ENCODE measurements at places on chromosomes 2 and 18.

GRCh38 chr2:15610430-15610952, 18.8 kb downstream of the DDX1 start:
- DNase-seq: no peak

- no peak for DNase-seq
Observed at GRCh38 chr2:200528228-200528627, 2.2 kb downstream of the SGO2 start.

DNA sequence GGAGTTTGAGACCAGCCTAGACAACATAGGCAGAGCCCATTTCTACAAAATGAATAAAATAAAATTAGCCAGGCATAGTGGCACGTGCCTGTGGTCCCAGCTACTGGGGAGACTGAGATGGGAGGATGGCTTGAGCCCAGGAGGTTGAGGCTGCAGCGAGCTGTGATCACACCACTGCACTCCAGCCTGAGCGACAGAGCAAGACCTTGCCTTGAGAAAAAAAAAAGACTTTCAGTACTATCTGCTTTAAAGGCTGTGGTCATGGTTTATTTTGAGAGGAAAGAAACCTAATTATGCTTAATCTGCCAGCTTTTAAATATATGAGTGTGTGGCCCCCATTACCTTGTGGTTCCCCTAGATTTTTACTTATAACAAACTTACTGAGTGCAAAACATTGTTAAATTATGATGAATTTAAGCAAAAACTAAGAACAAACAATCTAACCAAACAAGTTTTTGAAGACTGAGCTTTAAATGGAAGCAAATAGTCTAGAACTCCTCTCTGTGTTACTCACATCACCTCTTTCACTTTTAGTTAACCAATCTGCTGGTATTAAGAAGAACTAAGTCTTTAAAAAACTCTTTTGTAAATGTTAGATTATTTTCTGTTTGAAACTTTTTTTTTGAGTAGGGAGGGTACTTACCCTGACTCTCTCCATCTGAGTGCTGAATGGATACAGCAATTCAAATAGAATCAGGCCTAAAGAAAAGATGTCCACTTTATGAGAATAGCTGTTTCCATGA, 65.4 kb downstream of the EIF2AK3 start:
- DNase-seq: no peak

- no peak for DNase-seq
Observed at GRCh38 chr2:48607307-48608014, 10.2 kb upstream of the GTF2A1L start.

GRCh38 chr2:59744436-59744835, 809.0 kb downstream of the BCL11A start:
- no peak for DNase-seq

DNA sequence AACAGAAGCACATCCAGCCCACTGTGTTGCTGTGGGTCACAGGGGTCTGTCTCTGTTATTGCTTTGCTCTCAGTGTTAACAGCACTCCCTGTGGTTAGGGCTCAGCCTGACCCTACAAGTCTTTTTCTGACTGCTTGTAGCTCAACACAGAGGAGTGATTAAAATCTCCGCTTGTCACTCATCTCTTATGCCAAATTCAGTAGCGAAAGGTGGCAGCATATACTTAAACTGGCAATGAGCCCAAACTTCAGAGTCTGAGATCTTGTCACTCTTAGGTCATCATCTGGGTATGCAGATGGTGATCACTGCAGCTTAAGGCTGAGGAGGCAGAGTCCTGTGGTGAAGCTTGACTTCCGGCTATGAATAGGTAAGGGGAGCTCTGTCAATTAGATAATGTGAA, 63.3 kb upstream of the CSRNP3 start:
- DNase-seq: no peak

GRCh38 chr2:68710756-68711155, 23.9 kb upstream of the ARHGAP25 start:
- DNase-seq: no peak

GRCh38 chr2:234003972-234004617, 46.4 kb upstream of the SPP2 start:
- no peak for DNase-seq

GRCh38 chr2:168566974-168567665, 111.0 kb downstream of the CERS6 start:
- no peak for DNase-seq

DNA sequence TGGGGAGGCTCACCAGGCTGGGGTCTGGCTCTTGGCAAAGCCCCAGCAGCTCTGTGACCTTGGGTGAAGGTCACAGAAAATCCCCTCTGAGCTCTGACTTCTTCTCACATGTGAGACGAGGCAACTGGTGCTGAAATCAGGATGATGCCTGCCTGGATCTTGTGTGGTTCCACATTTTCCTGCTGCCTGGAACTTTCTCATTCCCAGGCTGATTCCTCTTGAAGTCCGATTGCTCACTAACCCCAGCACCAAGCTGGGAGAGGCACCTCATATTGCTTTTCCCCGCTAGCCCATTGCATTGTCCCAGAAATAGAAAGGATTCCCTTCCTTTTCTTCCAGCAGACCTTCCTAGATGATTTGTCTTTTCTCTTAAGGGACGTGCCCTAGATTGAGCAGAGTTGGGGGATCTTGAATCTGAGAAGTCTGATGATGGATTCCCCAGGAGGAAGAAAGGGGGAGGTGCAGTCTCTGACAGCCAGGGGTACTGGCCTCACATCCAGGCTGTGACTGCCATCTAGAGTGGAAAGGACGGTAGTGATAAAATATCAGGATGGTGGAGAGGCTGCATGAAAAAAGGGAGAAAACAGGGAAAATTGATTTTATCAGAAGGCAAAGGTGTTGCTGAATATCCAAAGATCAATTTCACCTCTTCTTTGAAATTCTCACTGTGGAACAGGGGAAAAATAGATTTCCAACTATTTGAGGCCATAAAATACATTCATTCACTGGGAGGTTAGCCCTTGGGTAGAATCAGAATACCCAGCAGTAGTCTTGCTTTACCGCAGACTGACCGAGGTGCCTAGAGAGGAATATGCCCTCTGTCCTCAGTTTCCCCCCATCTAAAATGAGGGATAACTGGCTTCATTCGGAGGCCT, 96.3 kb downstream of the FAM210A start:
- no peak for DNase-seq

GRCh38 chr2:192414794-192415193, 220.1 kb upstream of the TMEFF2 start:
- no peak for DNase-seq

DNA sequence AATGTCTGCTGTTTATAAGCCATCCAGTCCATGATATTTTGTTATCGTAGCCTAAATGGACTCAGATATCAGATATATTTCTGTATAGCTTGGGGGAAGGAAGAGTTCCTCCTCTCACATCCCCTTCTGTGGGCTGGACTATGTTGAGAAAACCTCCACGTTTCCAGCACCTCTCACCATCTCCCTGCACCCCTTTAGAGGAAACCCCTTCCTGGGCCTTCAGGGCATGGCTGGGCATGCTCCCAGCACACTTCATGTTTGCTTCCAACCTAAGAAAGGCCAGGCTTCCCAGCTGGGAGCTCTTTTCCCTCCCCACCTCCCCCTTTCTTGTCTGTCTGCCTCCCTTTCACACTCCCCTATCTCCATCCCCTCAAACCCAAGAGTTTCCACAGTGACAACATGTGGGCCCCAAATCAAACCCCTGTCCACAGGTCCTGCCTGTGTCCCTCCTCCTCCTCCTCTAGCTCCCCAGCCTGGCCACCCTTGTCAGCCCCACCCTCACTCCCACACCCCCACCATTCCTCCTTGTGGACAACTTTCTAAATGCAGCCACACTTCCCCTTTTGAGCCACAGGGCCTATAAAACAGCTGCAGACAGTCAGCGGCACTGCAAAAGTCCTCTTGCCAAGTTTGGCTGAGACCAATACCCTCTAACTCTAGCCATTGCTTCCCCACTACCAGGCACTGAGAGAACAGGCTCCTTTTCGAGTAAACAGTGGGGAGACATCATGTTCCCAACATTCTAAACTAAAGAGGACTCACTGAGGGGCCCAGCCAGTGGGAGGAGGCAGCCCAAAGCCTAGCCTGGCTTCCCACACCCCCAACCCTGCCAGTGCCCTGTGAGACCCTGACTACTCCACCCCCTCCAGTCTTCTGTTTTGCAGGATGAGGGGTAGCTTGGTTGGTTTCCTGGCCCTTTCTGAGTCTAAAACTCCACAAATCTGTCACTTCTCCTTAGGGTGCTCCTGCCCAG, 120.5 kb downstream of the ZFP36L2 start:
- no peak for DNase-seq

DNA sequence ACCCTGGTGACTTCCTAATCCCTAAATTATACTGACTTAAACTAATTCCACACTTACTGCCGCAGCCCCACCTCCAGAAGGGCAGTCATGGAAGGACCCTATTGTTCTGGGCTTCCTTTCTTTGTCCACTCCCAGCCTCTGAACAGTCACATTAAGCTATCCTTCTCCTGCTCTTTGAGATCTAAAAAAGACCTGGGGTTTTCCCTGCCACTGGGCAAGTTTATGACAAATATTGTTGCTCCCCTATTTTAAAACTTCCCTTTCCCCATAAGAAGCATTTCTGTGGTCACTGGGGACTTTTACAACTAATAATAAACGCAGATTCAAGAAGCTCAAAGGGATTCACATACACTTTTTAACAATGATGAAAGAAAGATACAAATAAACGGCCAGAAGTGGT, 47.2 kb upstream of the XPO1 start:
- DNase-seq: no peak

DNA sequence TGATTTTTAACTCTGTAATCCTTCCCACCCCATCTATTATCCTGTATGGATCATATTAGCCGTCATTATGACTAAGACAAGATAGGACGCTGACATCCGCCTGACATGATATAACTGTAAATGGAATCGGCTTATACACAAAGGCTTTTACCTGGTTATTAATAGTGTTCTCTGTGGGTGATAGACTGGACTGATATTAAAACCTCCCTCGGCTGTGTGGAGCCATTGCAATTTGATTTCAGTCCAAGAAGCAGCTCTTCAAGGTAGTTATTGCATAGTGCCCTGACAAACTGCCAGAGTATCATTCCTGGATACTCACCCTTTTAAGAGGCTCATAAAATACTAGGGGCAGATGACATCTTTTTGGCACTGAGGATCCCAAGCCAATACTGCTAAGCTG, 226.1 kb upstream of the HNRNPA3 start:
- DNase-seq: no peak

DNA sequence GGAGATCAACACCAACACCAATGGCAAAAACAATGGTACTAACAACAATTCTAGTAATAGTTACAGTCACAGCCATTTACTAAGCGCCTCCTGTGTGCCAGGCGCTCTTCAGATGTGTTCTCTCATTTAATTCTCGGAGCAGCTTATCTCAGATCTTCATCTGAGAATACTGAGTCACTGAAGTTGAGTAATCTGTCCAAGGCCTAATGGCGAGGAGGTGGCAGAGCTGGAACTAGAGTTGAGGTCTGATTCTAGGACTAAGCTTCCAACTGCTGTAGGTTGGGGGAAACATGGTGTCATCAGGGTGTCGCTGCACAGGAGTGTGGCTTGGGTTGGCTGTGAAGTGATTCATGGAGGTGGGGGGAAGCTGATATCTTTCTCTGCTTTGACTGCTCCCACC, 156.1 kb downstream of the DYSF start:
- DNase-seq: no peak

GRCh38 chr2:71892423-71892730, 255.3 kb downstream of the CYP26B1 start:
- DNase-seq: no peak

- DNase-seq: no peak
Observed at GRCh38 chr2:25159949-25160348, 8.4 kb downstream of the POMC start.

- DNase-seq: no peak
Observed at GRCh38 chr2:172228177-172228808, 125.6 kb upstream of the DLX2 start.

GRCh38 chr2:38113051-38113450, 37.1 kb upstream of the CYP1B1 start:
- no peak for DNase-seq

GRCh38 chr2:38739524-38739923, 11.6 kb downstream of the SRSF7 start:
- no peak for DNase-seq

DNA sequence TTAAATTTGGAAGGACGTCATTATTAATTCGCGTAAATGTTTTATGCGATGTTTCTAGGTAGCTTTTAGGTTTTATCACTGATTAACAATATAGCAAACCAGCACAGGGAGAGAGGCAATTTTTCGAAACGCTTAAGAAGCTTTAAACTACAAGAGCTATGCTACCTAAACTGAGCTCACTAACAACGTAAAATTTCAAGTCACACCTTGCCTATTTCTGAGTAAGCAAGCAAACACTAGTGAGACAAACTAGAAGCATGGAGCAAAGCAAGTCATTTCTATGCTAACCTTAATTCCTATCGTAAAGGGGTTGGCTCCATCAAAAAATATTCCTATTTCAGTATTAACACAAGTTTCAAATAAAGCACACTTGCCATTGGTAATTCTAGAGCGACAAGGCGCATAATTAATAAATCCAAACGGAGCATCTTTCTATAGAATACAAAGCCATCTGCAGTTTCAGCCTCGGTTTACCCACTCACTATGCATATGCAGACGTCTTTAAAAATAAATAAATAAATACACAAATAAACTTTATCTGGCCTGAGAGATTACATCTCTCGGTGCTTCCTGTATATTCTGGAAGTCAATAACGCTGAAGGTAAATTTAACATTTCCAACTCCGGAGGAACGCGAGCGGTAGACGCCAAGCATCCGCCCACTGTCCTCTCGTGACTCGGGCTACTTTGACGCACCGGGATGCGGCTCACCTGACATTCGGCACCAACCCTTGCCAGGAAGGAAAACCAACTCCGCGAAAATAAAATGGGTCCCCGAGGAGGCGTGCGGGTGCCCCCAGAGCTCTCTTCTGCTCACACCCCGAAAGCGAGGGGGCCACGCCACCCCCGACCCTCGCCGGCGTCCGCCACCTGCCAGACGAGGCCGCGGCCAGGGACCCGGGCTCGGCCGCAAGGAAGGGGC, 947 bp downstream of the ITSN2 start:
- DNase-seq: peak; percentile 25

GRCh38 chr18:56861244-56861643, 210.1 kb downstream of the WDR7 start:
- DNase-seq: no peak

- DNase-seq: no peak
Observed at GRCh38 chr2:240891492-240892340, 4.2 kb downstream of the MAB21L4 start.

DNA sequence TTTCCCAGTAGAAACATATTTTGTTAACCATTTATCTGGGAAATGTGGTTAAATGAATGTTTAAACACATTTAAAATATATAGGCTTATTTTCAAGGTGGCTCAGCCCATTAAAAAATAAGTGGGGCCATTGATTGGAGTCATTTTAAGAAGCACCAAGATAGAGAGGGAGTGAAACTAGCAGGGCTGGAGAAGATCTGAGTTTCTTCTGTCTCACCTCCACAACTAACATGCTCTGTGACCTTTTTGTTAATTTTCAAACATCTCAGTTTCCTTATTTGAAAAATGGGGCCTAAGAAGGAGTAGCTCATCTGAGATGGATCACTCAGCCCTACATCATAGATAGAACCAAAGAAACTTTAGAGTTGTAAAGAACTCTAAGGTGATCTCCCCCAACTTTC, 254.8 kb downstream of the KCNS3 start:
- no peak for DNase-seq

- no peak for DNase-seq
Observed at GRCh38 chr2:234166531-234166930, 116.0 kb downstream of the SPP2 start.

GRCh38 chr2:204321027-204321800, 224.1 kb upstream of the PARD3B start:
- no peak for DNase-seq
